ENCODE measurements at places on chromosomes 4 and X. TPM values are rescaled to one million over a fixed set of nuclear protein-coding genes. Genes with fewer than 3 reads are reported as not detected.

GRCh38 chrX:147072747-147073146 lies 258.2 kb upstream of the CXorf51A start:
- H3K27ac ChIP-seq = no peak overlapping the region
- H3K36me3 ChIP-seq = no peaks in the 10 kb centered on the region
- no peak overlapping the region for H3K4me3 ChIP-seq
- DNase-seq = no peak
- no peaks in the 10 kb centered on the region for H3K27me3 ChIP-seq

DNA sequence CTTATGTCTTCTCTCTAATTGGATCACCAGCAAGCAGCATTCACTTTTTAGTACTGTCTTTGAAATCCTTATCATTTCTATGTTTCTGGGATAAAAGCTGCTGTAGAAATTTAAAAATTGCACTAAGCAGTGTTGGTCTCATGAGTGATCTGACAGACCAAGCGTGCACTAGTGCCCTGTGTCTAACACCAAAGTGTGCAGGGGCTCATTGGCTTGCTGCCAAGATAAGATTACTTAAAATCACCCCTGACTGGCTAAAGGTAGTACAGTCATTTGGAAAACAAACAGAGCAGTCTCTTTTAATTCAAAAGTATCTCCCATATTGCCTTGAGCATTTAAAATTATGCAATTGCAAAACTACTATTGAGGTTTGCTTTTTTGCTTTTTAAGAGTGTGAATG lies 304.6 kb downstream of the ARAP2 start:
- H3K4me3 ChIP-seq = no peak overlapping the region
- no peaks in the 10 kb centered on the region for H3K27me3 ChIP-seq
- DNase-seq = no peak
- no peak overlapping the region for H3K27ac ChIP-seq

FGFBP1 gene
- not detected for total RNA-seq

- no peaks in the 10 kb centered on the region for H3K36me3 ChIP-seq
- H3K27me3 ChIP-seq = no peaks in the 10 kb centered on the region
- no peak for DNase-seq
These were observed 1958.6 kb downstream of the C4orf33 start for GRCh38 chr4:131054489-131055019.

- 0 out of 2 replicates have a peak, but pooled peaks cover 4% of the 10 kb centered on the region for H3K36me3 ChIP-seq
- no peaks in the 10 kb centered on the region for H3K27me3 ChIP-seq
- H3K27ac ChIP-seq = no peak overlapping the region
These were observed 2.1 kb downstream of the GSTCD start for GRCh38 chr4:105710678-105711077.

TLR6 gene
- total RNA-seq = 12.4 TPM

FAM47E gene
- not detected for total RNA-seq

H2BW2 gene
- not detected for total RNA-seq

DNA sequence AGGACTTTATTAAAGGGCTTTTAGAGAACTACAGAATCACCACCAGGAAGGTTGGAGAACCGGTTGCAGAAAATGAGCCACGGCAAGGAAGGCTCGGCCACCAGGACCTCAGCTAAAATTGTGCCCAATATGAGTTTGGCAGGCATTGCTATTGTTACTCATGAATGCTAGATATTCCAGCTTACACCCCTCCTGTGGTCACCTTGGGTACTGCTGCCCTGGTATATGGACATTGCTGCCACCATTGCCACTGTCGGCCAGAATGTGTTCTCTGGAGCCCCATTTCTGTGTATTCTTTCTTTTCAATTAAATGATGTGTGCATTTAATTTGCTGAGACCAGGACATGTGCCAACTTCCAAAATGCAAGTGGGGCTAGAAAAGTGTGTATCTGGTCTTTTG lies 626.7 kb upstream of the BOD1L1 start:
- no peaks in the 10 kb centered on the region for H3K27me3 ChIP-seq
- H3K4me1 ChIP-seq = no peaks in the 10 kb centered on the region
- H3K4me3 ChIP-seq = no peak overlapping the region
- DNase-seq = peak; percentile 68
- H3K36me3 ChIP-seq = no peaks in the 10 kb centered on the region

DNA sequence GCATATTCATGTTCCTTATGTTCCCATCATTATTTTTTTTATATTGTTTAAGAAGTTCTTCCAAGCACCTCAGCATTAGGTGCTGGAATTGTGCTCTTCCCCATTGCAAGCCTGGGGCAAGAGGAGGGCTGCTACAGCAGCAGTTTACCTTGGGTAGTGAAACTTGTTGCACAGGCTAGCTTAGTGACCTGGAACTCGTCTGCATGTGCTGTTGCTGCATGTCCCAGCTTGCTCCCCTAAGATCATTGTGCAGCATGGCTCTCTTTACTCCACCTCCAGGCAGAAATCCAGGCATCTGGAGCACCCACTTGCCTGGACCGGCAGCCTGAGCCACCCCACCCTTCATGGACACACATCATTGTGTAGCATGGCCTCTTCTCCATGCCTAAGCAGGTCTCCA lies 776.0 kb downstream of the GLUD2 start:
- DNase-seq = no peak
- H3K27ac ChIP-seq = no peak overlapping the region
- H3K27me3 ChIP-seq = no peaks in the 10 kb centered on the region
- H3K4me1 ChIP-seq = no peaks in the 10 kb centered on the region
- no peak overlapping the region for H3K4me3 ChIP-seq
- no peaks in the 10 kb centered on the region for H3K36me3 ChIP-seq

CITED1 gene
- total RNA-seq = not detected

DNA sequence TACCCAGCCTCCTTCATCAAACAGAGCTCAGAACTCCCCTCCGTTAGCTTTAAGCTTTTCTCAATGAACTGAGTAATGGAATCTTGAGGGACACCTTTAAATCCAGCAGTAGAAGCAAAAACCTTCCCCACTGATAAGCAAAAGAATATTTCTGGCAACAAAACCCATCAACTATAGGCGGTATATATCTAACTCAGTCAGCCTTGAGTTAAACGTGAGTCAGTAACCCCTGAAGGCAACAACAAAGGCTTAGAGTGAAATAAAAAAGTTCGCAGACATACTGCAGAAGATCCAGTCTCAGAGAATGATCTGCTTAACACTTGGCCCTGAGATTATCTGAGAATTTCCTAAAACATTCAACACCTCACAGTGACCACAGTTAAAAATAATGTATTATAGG lies 77.2 kb downstream of the DMD start:
- no peaks in the 10 kb centered on the region for H3K27me3 ChIP-seq
- H3K4me3 ChIP-seq = no peak overlapping the region
- H3K27ac ChIP-seq = no peak overlapping the region

GRCh38 chrX:96776966-96777365 lies 92.3 kb downstream of the DIAPH2 start:
- H3K36me3 ChIP-seq = no peaks in the 10 kb centered on the region
- no peaks in the 10 kb centered on the region for H3K4me1 ChIP-seq
- H3K27ac ChIP-seq = no peak overlapping the region

- H3K36me3 ChIP-seq = no peaks in the 10 kb centered on the region
- no peak within 1 kb of the TSS for H3K27ac ChIP-seq
- H3K27me3 ChIP-seq = no peaks in the 10 kb centered on the region
- H3K4me3 ChIP-seq = no peak within 1 kb of the TSS
- no peaks in the 10 kb centered on the region for H3K4me1 ChIP-seq
These were observed at the start of gene NOX1 for GRCh38 chrX:100874325-100874724. NOX1 (minus strand) TSS chrX:100874359; CDS start chrX:100874139, 220 bp downstream.

DNA sequence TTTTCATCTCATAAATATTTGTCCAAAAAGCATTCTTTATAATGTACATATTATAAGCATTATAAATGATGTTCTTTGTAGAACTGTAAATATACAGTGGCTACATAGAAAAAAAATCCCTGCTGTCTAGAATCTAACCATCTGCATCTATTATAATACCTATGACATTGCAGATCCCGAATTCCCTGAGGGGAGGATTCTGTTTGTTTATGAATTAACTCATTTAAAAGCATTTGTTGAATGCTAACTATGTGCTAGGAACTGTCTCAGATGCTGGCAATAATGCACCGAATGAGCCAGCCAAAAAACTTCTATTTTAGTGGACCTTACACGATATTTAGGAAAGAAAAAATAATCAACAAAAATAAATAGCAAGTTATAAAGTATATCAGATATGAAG lies 189.6 kb downstream of the PACRGL start:
- H3K27me3 ChIP-seq = no peaks in the 10 kb centered on the region
- no peaks in the 10 kb centered on the region for H3K4me1 ChIP-seq
- H3K4me3 ChIP-seq = no peak overlapping the region

GRCh38 chr4:17958181-17958580 lies 63.4 kb downstream of the LCORL start:
- H3K27me3 ChIP-seq = no peaks in the 10 kb centered on the region
- DNase-seq = no peak
- H3K27ac ChIP-seq = no peak overlapping the region
- no peak overlapping the region for H3K4me3 ChIP-seq
- no peaks in the 10 kb centered on the region for H3K4me1 ChIP-seq

GRCh38 chr4:26839534-26839951 lies 21.1 kb upstream of the STIM2 start:
- no peak overlapping the region for H3K27ac ChIP-seq
- no peaks in the 10 kb centered on the region for H3K27me3 ChIP-seq
- no peak overlapping the region for H3K4me3 ChIP-seq
- H3K4me1 ChIP-seq = no peaks in the 10 kb centered on the region
- no peaks in the 10 kb centered on the region for H3K36me3 ChIP-seq

DNA sequence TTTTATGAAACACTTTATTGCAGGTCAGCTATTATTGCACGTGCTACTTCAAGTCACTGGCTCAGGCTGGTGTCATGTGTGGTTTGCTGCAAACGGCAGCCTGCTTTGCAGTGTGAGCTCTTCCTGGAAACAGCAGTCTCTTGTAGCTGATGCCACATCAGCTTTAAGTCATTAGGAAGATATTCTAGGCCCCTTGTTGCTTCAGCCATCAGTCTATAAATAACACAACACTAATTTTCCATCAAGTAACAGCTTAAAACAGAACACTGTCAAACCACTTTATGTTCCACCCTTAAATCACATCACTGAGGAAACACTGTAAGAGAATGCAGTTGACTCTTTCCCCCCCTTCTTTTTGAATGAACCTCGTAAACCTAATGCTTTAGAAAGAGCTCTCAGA lies 93.8 kb downstream of the GATB start:
- no peaks in the 10 kb centered on the region for H3K36me3 ChIP-seq
- no peak overlapping the region for H3K27ac ChIP-seq
- no peaks in the 10 kb centered on the region for H3K27me3 ChIP-seq
- no peak overlapping the region for H3K4me3 ChIP-seq
- DNase-seq = no peak

- no peaks in the 10 kb centered on the region for H3K4me1 ChIP-seq
- H3K4me3 ChIP-seq = no peak overlapping the region
These were observed 69.7 kb downstream of the STARD8 start for GRCh38 chrX:68717196-68717595.

ANKRD17 gene
- 71.0 TPM for total RNA-seq

DNA sequence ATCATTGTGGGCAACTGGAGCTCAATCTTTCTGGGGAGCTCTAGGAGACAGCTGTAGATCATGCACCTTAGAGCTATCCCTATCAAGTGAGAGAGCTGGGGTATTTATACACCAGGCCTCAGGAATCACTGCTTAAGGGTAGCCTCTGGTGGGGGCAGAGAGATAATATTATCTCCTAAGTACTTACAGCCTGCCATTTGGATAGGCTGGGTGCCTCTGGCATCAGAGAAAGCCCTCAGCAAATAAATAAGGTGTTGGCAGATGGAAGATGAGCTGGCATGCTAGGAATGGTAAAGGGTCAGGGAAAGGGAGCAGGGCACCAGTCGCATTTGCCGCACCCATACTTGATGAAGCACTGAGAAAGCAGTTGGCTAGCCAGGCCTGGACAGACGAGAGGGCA lies 75.9 kb downstream of the HCCS start:
- no peak overlapping the region for H3K27ac ChIP-seq
- H3K27me3 ChIP-seq = no peaks in the 10 kb centered on the region
- no peak for DNase-seq
- H3K4me1 ChIP-seq = no peaks in the 10 kb centered on the region
- H3K4me3 ChIP-seq = no peak overlapping the region
- no peaks in the 10 kb centered on the region for H3K36me3 ChIP-seq

- DNase-seq = no peak
- no peaks in the 10 kb centered on the region for H3K36me3 ChIP-seq
- H3K27ac ChIP-seq = no peak overlapping the region
- peaks cover 21% of the 10 kb centered on the region for H3K4me1 ChIP-seq
- H3K27me3 ChIP-seq = no peaks in the 10 kb centered on the region
- H3K4me3 ChIP-seq = no peak overlapping the region
These were observed 12.8 kb upstream of the PPM1K start for GRCh38 chr4:88297212-88297516.

DNA sequence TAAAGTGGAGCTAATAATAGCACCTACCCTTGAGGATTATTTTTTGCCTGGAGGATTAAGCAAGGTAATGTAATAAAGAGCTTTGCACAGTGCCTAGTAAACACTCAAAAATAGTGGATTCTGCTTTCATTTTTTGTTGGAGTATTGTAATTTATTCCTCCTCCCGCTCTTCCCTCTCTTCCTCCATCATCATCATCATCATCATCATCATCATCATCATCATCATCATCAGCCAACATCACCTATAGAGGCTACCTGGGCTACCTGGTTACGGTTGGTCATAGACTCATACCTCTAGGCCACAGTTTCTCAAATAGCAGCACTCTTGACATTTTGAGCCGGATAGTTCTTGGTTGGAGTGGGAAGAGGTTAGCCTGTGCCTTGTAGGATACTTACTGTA lies 126.9 kb upstream of the TEX13A start:
- H3K4me3 ChIP-seq = no peak overlapping the region
- DNase-seq = no peak
- H3K27ac ChIP-seq = no peak overlapping the region
- no peaks in the 10 kb centered on the region for H3K27me3 ChIP-seq

GRCh38 chr4:147513091-147513490 lies 32.2 kb downstream of the EDNRA start:
- H3K4me3 ChIP-seq = no peak overlapping the region
- H3K27me3 ChIP-seq = no peaks in the 10 kb centered on the region
- no peak overlapping the region for H3K27ac ChIP-seq
- no peaks in the 10 kb centered on the region for H3K4me1 ChIP-seq
- no peak for DNase-seq

SRPK3 gene
- total RNA-seq = not detected

- DNase-seq = no peak
- H3K27ac ChIP-seq = no peak overlapping the region
- H3K27me3 ChIP-seq = no peaks in the 10 kb centered on the region
- H3K4me1 ChIP-seq = peaks cover 17% of the 10 kb centered on the region
- H3K4me3 ChIP-seq = peak overlapping the region; percentile 76
These were observed 1.2 kb upstream of the HSD17B11 start for GRCh38 chr4:87392183-87392582.

DNA sequence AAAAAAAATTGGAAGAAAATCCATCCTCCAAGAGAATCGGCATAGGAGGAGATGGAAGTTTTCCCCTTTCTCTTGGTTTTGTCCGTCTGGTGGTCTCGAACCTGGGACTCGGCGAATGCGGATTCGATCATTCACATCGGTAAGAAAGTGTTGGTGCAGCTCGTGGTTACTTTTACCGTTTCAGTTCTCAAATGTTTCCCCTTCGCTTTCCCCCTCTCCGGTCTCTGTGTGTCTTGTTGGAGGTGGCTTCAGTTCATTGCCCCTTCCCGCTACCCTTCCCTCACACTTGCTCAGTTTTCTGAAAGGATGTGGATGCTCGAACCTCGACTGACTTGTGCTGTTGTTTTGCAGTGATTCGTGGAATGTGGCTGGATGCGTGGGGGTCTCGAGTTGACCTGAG lies 840 bp downstream of the GRID2 start:
- no peak overlapping the region for H3K27ac ChIP-seq
- no peaks in the 10 kb centered on the region for H3K4me1 ChIP-seq
- H3K27me3 ChIP-seq = no peaks in the 10 kb centered on the region
- no peak overlapping the region for H3K4me3 ChIP-seq

- H3K4me1 ChIP-seq = peaks cover 24% of the 10 kb centered on the region
- no peaks in the 10 kb centered on the region for H3K27me3 ChIP-seq
- no peak for DNase-seq
- H3K27ac ChIP-seq = no peak overlapping the region
- no peaks in the 10 kb centered on the region for H3K36me3 ChIP-seq
These were observed 3.4 kb downstream of the NKRF start for GRCh38 chrX:119602701-119603255.

SLC6A8 gene
- 0.14 TPM for total RNA-seq

All from Karpas-422 (cell line).